ENCODE measurements at places on chromosomes 16 and 17. TPM values are rescaled to one million over a fixed set of nuclear protein-coding genes. Genes with fewer than 3 reads are reported as not detected.

GRCh38 chr16:85262558-85263238 is 150.4 kb upstream of the CIBAR2 start:
- DNase-seq: no peak

DNA sequence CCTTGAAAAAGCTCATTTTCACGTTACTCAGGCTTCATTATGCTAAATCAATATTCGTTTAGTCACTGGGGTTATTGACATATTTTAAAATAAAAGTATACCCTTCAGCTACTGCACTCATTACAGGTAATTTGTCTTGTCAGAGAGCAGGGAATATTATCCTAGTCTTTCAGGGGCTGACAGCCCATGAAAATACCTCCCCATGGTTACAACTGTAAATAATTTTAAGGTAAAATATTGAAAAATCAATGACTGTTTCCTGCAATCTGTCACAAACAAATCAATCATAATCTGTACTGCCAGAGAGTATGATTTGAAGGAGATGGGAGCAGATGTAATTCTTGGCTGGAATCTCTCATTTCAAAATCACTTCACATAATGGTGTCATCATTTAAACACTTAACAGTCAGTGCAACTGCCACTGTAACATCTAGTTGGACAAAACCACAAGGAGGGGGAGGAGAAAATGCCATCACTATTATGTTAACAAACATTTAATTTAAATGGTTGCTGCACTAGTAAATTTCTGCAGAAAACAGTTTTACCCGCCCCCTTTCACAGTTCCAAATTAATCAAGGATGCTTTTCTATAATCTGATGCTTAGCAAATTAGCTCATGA is 9.3 kb upstream of the IRX5 start:
- DNase-seq: no peak

DNA sequence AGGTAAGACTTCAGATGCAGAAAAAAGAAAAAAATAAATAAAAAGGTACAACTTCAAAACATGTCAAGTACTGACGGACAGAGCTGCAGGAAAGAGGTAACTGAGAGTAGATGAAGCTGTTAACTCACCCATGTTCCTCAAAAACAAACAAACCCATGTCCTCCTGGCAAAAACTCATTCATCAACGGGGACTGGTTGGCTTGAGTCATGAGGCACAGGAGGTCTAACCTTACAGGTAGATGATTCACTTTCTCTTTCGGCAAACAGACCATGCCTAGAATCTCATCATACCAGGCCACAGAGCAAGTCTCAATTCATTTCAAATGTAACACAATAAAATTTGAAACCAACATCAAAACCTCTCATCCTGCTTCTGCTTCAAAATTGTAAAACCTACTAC is 12.3 kb upstream of the FASN start:
- DNase-seq: no peak

DNA sequence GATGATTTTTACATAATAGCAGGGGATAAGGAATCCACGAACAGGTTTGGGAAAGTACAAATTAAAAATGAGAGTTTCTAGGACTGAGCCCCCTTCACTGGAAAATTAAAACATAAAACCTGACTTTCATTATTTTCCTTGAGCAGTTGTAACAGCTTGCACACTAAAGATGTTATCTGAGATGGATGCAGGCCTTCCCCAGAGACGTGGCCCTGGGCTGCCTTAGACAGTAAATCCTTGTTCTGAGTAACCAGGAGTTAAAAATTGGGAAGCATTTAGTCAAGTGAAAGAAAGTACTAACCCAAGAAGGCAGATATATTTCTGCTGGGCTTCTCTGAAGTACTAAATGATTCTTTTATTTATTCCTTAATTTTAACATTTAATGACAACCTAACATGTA is 432.2 kb upstream of the KIF2B start:
- DNase-seq: no peak

DNA sequence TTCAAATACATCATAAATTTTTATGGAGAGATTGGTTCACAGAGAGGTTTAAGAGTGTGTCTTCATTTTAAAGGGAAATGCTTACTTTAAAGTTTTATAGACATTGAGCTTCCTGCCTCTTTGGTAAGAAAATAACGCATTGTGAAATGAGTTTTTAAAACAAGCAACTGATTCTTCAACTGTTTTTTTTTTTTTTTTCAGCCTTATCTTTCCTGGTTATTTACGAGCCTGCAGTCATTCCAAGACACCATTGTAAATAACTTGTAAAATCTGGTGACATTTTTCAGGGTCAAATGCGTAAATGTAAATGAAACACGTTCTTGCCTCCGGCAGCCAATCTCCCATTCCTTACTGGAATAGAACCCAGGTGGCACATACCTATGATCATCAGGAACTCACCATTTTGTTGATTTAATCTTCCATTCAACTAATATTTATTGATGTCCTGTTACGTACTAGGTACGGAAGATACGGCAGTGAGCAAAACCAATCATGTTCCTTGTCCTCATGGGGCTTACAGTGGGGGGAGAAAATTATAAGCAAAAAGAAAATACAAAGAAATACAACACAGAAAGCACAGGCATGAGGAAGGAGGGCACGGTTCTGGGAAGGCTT is 33.2 kb upstream of the CDYL2 start:
- DNase-seq: no peak

GRCh38 chr16:12907670-12908233 is 6.4 kb downstream of the SHISA9 start:
- no peak for DNase-seq

The EXOC3L1 gene
- 1.1 TPM for total RNA-seq

Measured in breast epithelium (tissue), 4 donors.